ENCODE measurements at places on chromosomes 3 and 15.

DNA sequence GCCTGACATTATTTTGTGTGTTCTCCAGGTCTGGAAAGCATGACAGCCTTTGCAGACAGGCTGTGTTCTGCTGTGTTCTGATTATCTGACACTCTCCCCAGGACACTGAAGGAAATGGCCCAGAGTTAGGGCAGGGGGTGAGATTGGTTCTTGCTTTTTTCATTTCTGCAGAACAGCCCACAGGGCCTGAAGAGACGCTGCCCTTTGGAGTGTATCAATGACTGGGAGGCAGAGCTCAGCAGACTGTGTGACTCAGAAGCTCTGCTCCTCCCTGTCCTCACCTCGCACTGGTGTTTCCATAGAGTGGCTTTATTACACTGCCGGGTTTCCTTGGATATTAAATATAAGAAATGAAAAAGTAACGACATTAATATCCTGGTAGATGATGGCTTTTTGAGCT, 523.6 kb downstream of the NTRK3 start:
- no peak for DNase-seq

DNA sequence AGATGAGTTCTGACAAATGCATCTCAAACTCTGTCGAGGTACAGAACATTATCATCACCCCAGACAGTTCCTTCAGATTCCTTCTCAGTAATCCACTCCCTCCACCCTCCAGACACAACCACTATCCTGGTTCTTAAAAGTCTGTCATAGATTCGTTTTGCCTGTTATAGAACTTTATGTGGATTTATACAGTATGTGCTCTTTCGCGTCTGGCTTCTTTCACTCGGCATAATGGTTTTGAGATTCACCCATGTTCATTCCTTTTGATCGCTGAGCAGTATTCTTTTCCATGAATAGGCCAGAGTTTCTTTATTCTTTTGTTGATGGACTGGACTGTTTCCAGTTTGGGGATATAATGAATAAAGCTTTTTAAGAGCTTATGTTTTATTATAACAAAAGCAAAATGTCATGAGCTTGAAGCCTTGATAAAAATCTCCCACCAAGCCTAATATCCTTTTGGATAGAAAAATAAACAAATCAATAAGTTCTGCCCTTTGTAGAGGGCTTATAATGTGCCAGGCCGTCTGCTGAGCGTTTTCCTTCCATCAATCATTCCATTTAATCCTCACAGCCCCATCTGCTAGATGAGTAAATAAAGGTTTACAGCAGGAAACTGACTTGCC, 21.3 kb upstream of the RFTN1 start:
- no peak for DNase-seq

DNA sequence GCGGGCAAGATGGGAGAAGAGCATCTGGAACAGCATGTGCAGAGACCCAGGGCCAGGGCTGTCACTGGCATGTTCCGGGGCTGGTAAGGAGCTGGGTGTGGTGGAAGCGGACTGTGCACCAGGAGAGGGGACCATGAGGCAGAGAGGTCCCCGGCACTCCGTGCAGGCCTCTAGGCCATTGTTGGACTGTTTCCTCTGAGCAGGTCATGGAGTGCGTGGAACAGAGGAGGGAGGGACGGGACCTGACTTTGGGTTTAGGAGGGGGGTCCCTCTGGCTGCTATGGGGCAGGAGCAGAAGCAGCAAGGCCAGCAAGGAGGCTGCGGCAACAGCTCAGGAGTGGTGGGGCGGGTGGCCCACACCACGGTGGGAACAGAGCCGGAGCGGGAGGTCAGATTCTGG, 47.1 kb downstream of the TPRA1 start:
- no peak for DNase-seq

DNA sequence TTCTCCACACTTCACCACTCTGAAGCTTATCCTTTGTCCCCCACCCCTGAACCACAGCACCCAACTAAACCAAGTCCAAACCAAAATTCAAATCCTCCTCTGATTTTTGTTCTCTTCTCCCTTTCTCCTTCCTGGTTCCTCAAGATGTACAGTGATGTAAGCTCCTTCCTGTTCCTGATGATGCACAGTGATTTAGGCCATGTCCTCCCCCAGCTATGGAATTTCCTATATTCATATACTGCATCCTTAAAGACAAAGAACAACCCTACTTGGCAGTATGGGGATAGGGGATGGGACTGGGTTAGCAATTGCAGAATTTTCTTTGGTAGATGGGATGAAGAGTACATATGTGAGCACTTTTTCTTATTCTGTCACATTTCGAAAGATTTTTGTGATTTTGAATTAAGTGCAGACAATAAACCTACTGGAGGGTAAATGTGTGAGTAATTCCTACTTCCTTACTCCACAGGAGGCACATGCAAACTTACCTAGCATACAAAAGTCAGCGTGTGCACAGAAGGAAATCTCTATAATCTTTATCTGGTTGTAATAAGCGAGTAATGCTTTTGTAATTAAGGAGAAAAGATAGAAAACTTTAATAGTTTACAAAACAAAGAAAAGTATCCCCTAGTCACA, 125.0 kb downstream of the ANO10 start:
- no peak for DNase-seq

DNA sequence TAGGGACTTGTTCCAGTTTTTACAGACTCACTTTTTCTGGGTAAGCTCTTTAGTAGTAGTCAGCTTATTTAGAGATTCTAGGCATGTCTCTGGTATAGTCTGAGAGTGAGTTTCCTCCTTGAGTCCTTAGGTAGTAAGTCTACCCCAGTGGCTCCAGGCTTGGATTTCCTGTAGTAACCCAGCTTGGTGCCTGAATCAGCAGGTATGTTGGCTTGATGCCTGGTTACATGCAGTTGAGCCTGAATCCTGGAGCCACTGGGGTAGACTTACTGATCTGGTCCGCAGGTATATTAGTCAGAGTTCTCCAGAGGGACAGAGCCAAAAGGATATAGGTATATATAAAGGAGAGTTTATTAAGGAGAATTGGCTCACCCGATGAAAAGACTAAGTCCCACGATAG, 85.8 kb upstream of the RBMS3 start:
- DNase-seq = no peak

All from NCI-H748 treated with DMSO at 0.1 percent for 48 hours (cell line).